ENCODE measurements at places on chromosomes 11 and 22.
A peak's percentile ranks its signal among the peaks of the same experiment; 100 is the strongest.

DNA sequence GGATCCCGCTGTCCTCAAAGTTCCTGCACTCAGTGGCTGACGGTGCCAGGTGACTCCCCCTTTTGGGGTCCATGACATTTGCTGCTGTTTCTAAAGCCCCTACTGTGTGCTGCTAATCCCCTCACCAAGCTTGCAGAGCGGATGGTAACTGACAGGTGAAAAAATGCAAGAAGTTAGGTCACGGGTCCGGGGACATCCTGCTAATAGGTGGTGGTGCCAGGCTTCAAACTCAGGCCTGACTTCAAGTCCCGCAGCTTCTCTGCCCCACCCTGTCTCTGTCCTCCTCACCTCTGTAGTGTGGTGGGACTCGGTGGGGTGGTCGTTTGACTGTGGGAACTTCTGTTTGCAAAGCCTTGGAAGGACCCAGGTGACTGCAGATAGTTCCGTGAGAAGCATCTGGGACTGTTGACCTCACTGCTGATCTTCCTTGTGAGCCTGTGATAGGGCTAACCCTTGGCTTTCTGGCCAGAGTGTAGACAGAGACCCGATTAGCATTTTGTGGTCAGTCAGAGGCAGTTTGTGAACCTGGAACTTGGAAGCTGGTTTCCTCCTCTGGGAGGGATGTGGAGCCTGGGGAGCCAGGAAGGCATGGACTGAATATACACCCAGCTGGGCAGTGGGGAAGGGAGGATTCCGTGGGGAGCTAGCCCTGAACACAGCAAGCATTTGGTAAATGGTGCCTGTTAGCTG, 115.4 kb upstream of the OR4B1 start:
- DNase-seq, result no peak

DNA sequence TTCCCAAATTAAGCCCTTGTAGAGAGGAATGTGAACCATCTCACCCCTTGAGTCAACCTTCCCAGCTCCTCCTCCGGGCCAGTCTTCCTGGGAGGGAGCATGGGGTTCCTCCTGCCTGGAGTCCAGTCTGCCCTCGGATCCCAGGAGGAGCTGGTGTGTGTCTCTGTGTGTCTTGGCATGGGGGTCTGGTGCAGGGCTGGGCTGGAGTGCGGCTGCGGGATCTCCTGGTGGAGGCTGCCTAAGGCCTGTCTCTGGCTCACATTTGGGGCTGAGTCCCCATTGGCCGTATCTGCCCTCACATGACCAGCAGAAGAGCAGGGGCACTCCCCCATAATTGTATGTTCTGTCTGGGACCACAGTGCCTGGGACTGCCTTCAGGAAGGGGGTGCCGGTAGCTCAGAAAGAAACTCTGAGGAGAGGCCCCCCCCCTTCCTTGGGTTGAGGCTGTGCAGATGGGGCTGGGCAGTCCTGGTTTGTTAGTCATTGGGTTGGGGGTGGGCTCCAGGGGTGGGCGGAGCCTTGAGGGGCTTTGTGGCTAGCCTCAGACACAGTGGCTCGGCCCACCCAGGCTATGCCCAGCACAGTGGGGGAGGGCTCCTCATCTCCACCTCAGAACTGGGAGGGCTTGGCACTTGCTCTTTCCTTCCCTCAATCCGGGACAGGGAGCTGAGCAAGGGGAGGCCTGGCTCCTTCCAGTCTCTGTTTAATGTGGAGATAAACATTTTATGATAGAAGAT, 2.9 kb downstream of the C1QTNF5 start:
- DNase-seq, result no peak

DNA sequence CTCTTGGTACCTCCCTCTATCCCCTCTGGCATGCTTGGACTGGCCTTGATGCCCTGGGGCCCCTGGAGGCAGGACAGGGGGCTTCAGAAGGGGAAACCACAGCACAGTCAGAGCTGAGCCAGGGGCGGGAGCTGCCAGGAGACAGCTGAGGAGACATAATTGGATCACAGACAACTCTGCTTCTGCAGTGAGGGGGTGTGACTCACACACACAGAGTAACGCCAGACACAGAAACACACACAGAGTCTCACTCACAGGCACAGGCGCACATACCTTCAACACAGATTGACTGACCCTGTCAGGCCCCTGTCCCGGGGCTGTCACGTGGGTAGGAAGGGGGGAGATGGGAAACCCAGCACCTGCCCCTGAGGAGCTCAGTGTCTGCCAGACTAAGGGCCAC, 20.6 kb downstream of the STARD10 start:
- no peak for DNase-seq

GRCh38 chr11:110251836-110252235, 44.6 kb downstream of the RDX start:
- no peak for DNase-seq

GRCh38 chr11:92225568-92226330, 1.1 kb downstream of the FAT3 start:
- DNase-seq, result no peak

GRCh38 chr22:45067731-45068130, 57.9 kb upstream of the PHF21B start:
- DNase-seq, result no peak

- DNase-seq, result no peak
Observed at GRCh38 chr11:73233692-73234470, 15.8 kb downstream of the P2RY2 start.

DNA sequence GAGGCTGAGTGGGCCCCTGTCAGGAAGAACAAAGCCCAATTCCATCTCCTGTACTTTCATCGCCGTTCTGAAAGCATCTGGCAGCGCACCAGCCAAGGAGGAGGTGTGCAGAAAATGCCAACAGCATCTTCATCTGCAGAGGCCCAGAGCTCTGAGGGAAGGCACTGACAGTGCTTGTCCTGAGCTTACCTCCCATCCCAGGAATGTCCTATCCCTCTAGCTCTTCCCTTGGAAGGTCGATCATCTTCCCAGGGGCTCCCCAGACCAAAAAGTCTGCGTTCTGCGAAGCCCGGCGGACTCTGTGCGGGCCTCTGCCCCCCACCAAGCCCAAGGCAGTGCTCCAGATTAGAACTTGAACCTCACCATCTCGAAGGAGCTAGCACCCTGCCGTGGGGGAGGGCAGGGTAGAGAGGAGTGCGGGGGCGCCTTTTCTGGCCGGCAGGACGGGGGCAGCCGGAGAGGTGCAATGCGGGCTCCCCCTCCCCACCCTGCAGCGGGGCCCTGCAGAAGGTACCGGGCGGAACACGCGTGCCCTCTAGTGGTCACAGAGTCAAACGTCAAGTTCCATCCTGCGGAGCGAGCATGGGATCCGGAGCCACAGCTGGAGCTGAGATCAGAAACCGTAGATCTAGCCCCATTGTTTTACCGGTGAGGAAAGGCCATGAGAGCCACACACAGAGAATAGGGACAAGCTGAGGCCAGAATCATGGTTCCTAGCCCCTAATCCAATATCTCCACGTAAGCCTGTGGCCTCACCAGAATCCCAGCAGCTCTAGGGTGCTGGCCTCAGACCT, 5.0 kb downstream of the SCN2B start:
- peak; percentile 71 for DNase-seq

- DNase-seq, result peak; percentile 12
Observed at GRCh38 chr11:111540114-111540936, at the start of gene LAYN. TSS of gene LAYN (plus strand) at chr11:111540720. CDS start at chr11:111540844, 124 bp downstream.

GRCh38 chr11:71078482-71078881, 173.9 kb downstream of the SHANK2 start:
- DNase-seq, result no peak

DNA sequence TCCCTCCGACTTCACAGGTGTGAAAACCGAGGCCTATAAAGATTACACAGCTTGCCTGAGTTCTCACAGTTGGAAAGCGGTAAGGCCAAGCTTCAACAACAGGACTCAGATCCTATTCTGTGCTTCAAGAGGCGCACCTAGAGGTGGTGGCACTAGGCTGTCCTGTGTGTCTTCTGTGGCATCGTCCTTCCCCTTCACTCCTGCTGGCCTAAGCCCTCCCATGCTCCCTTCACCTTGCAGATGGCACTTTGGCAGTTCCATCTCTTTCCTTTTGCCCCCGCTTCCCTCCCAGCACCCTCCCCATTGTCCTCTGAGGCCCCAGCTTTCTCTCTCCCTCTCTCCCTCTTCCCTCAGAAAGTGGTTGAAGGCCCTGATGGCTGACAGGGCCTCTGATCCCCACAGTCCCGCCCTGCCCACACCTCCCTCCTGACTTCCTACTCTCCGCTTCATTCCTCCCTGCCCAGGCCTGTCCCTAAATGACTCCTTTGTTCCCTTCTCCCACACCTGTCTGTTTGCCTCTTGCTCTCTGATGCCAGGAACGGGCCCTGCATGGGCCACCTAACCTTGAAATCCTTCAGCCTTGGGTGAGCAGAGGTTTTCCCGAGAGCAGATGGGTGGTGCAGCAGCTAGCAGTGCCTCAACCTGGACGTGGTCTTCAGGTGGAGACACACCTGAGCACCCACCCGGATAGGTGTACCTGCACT, 5.8 kb downstream of the TRIM29 start:
- no peak for DNase-seq

DNA sequence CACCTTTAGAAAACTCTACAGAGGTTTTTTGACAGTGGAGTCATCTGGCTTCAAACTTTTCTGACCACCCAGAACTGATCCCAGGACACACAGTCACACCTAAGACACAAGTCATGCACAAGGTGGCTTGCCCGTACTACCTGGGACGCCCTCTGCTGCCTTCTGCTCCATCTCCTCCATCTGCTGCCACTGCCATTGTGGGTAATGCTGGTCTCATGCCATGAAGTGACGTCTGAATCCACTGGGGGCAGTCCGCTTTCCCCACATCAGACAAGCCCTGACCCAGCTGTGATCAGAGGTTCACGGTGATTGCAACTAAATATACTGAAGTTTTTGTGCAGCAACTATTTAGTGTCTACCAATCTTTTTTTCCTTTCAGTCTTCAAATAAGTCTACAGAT, 5.4 kb upstream of the NDUFS8 start:
- DNase-seq, result no peak

GRCh38 chr11:120385110-120385509, 48.9 kb downstream of the ARHGEF12 start:
- no peak for DNase-seq

Measured in CD4-positive, alpha-beta T cell treated with Interleukin-6 at 100 ng/mL for 8 hours (primary cell).